ENCODE measurements at places on chromosomes 2 and 18.

DNA sequence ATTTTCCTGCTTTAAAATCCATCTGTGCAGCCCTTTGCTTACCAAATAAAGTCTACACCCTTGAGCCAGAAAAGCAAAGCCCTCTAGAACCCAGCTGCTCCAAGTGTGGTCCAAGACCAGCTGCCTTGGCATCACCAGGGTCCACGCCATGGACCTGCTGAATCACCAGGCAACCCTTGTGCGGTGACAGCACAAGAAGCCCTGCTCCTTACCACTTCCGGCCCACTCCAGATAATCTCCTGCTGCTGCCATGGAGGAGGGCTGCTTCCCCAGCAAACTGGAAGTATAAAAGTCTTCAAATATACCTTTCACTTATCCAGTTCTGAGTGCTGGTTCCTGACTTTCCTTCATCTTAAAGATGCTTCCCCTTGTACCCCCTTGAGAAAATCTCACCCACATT lies 106.0 kb upstream of the PKDCC start:
- no peak for DNase-seq

GRCh38 chr2:191245869-191246531 lies 796 bp downstream of the MYO1B start:
- DNase-seq, result no peak

DNA sequence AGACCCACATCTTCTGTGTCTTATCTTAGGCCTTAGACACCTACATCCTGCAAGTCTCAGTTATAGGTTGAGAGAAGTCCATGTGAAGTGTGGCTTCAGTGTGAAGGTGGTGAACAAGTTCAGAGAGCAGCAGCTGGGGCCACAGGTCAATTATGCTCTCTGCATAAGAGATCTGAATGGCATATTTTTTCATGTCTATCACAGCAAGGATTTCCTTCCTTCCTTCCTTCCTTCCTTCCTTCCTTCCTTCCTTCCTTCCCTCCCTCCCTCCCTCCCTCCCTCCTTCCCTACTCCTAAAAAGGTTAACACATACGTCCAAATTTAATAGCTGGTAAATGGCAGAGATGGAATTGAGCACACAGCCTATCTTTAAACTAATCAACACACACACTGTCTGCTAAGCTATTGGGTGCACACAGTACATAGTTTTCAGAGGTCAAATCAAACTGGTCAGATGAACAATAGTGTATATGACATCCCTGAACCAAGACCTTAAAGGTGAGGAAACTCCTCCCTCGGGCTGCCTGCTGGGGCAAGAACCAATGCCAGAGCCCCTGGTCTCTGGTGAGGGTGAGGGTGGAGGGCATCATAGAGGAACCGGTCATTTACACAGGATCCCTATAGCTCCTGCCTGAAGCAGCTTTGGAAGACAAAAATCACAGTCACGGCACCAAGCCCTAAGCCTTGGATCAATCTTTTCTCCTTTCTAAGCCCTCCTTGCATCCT lies 240.9 kb downstream of the ICOS start:
- DNase-seq, result no peak

GRCh38 chr18:6781796-6782195 lies 52.3 kb downstream of the ARHGAP28 start:
- DNase-seq, result no peak

- no peak for DNase-seq
These were observed 246.1 kb downstream of the ACKR3 start for GRCh38 chr2:236815746-236816145.

DNA sequence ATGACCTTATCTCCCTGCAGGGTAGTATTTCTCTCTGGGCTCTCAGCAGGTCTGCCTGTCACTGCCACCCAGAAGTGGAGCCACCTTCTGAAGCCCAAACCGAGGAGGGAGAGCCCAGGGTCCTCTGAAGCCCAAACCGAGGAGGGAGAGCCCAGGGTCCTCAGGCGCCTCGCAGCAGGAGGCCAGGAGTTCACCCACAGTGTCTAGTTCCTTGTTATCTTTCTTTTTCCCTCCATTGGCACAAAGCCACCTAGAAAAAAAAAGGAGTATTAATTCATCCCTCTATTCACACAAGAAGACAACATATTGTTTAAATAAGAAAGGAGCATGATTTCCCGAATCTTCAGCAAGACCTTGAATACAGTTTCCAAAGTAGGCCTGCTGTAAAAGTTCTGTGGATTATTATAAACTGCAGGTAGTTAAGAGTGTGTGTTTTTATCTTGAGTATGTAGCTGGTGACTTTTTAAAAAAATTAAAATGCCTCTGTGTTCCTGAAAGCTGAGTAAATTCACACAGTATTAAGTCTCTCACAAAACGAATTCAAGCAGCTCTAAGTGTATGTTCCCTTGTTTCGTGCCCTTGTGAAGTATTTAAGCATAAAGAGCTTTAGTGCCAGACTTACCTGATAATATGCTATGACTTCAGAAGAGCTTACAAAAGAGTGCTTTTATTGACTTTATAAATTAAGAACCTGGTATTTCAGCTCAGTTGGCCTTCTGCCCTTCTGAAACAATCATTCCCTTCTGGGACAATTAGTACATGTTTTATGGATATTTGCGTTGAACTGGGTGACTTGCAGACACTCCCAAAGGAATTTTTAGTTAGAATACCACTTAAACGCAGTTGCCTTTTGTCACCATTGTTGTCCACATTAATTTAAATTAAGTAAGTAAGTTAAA lies 11.7 kb upstream of the GRHL1 start:
- no peak for DNase-seq

DNA sequence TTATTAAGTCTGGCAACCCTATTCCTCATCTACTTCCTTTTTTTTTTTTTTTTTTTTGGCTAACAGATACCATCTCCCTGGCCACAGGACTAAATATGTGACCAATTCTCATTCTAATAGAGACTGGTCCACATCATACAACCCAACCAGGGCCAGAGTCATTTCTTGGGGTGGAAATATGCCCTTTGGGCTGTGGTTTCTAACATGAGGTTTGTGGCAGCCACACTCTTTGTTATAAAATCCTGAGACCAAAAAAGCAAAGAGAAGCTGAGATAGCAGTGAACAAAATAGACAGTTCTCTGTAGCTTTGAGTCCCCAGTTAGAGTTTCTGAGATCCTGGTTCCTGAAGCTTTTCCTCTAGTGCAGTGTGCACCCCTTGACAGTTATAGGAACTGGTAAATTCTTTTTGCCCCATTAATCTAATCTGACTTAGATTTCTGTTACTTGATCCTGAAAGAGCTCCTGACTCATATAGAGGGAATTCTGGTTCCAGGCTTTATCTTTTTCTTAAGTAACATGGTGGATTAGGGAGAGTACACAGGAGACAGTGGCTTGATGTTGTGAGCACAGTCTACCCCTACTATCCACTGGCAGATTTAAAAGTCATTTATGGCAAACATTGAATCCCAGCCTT lies 86.8 kb downstream of the MAIP1 start:
- DNase-seq, result no peak

DNA sequence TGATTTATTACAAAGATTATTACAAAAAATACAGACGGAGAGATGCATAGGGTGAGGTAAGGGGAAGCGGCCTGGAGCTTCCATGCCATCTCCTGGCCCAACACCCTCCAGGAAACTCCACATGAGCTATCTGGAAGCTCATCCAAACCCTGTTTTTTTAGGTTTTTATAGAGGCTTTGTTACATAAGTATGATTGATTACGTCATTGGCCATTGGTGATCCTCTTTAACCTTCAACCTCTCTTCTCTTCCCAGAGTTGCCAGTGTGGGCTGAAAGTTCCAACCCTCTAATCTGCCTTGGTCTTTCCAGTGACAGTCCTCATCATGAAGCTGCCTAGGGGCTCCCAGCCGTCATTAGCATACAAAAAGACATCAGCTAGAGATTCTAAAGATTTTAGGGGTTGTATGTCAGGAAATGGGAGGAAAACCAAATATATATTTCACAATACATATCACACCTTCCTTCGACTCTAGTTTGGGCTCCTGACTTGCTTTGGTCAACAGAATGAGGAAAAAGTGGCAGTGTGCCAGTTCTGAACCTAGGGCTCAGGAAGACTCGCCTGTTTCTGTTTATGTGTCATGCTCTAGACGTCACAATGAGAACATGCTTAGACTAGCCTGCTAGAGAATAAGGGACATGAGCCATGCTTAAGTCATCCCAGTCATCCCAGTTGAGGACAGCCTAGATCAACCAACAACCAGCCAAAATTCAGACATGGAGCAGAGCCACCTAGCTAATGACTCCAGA lies 54.1 kb downstream of the ETAA1 start:
- no peak for DNase-seq

DNA sequence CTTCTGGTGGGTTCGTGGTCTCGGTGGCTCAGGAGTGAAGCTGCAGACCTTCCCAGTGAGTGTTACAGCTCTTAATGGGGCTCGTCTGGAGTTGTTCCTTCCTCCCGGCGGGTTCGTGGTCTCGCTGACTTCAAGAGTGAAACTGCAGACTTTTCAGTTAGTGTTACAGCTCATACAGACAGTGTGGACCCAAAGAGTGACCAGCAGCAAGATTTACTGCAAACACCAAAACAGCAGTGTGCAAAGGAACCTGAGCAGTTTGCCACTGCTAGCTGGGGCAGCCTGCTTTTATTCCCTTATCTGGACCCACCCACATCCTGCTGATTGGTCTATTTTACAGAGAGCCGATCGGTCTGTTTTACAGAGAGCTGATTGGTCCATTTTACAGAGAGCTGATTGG lies 55.6 kb downstream of the CHRNA1 start:
- no peak for DNase-seq

DNA sequence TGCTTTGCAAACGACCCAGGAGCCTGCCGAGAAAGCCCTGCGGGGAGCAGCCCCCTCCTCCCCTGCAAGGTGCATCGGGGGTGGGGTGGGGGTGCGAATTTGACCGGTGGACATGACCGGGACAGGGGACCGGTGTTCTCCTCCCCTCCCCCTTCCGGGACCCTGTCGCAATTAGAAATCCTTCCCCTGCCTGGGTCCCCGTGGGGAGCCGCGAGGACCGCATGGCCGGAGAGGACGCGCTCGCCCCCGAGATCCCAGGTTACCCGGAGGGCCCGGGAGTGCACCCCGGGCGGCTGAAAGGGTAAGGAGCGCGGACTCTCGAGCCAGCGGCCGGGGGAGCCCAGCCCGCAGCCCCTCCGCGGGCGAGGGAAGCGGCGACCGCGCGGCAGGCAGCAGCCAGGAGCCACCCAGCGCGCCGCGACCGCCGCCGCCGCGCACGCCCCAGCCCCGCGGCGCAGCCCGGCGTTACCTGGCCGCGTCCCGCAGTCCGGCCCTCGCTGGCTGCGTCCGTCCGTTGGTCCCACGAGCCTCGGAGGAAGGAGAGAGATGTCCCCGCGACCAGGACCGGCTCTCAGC lies 482 bp downstream of the DLGAP1 start:
- DNase-seq, result no peak

DNA sequence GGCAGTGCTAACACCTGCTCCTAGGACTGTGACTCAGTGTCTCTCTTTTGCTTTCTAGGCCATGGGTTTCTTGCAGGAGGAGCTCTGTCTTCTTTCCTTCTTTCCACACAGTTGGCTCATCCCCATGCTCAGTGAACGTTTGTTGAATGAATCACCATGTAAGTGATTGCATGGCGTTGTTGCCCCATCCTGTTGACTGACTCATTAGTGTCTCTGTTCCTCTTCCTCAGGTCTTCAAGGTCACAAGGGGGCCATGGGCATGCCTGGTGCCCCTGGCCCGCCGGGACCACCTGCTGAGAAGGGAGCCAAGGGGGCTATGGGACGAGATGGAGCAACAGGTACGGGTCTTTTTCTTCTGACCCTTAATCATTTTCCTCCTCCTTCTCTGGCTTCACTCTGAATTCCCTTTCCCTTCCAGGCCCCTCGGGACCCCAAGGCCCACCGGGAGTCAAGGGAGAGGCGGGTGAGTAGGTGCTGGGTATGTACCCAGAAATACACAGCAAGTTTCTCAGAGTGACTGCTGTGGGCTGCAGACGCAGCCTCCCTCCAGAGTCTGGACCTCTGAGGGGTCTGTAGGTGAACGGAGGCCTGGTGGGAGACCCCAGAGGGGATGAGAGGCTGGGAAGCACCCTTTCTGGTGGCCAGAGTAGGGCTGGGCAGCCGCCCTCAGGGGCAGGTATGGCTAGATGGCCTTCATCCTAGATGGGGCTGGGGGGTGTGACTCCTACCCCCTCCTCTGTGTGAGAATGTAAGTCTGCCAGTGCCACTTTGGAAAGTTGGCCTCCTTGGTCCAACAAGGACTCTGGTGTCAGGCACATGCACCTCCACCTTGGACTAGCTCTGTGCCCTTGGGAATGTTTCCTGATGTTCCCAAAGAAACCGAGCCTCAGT lies 32.4 kb downstream of the MARCO start:
- DNase-seq, result no peak

GRCh38 chr2:241692448-241692847 lies 5.8 kb upstream of the DTYMK start:
- no peak for DNase-seq

- no peak for DNase-seq
These were observed 2.8 kb downstream of the NOL4 start for GRCh38 chr18:34221971-34222306.

- peak; percentile 99 for DNase-seq
These were observed at the start of gene EML6 for GRCh38 chr2:54723131-54723995. Gene EML6, plus strand, starts transcription at chr2:54723662. Its CDS starts 1,400 bp downstream, at chr2:54725062.

DNA sequence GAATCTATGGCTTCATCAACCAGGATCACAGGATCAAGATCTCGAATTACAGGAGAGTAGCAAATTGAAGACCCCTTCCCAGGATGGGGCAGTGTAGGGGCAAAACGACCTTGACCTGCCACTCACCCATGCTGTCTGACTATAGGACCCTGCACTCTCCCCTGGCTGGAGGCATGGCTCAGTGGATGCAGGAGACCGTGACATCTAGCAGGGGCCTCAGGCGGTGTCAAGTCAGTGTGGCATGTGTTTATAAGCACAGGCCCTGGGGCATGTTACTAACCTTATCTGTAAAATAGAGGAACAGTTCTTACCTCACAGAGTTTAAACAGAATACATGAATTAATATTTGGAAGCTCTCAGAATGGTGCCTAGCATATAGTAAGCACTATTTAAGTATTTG lies 3.5 kb downstream of the HAAO start:
- no peak for DNase-seq

GRCh38 chr2:18265614-18266586 lies 294.6 kb downstream of the RDH14 start:
- DNase-seq, result no peak

- no peak for DNase-seq
These were observed 435.2 kb downstream of the ARHGAP15 start for GRCh38 chr2:143564419-143564818.

GRCh38 chr2:18551169-18551568 lies 9.3 kb downstream of the RDH14 start:
- DNase-seq, result no peak

GRCh38 chr18:2087877-2088673 lies 483.2 kb downstream of the METTL4 start:
- DNase-seq, result no peak

DNA sequence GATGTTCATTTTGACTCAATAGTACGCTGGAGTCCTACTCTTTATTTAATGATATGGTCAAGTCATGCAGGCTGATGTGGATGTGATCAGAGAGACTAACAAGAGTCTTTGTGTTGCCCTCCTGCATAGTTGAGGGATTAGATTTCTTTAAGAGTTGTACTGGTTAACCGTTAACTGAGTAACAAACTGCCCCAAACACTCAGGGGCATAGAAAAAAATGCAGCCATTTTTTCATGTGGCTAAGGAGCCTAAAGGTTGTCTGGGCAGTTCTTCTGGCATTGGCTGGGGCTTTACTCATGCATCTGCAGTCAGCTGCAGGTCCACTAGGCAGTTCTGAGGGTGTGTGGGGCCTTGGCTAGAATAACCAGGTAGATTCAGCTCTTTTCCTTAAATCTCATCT lies 32.5 kb downstream of the DOCK10 start:
- no peak for DNase-seq

GRCh38 chr2:220473611-220474010 lies 846.2 kb downstream of the SLC4A3 start:
- no peak for DNase-seq

Data from cerebellar nuclear complex (tissue), 1 donor.